ENCODE measurements at places on chromosomes 7 and 10.

DNA sequence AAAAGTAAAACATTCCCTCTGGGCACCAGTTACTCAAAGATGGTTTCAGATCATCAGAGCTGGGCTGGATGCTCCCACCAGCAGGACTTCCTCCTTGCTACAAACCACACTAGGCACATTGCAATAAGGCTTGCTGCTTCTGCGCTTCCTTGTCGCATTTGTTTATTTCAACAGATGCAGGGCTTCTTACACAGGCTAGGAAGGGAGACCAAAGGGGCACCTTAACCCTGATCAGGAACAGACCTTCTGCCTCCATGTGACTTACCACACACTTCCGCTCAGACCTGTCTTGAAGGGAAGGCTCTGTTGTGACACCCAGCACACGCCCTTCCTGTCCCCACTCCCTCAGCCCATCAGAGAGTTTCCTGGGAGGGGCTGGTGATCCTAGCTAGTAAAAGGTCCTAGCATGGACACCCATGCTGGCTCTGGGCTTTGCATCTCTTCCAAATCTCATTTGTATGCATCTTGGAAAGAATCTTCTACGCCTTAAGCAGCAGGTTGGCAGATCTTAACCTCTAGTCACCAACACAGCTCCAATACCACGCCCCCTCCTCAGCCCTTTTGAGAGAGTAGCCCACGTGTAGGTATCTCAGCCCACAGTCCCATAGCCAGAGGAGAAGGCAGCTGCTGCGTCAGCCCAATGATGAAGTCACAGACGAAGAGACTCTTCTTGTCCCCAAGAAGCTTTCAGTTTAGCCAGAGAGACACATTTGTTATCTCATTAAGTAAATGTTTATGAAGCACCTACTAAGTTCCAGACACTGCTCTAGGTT lies 47.1 kb upstream of the SVIL start:
- DNase-seq, result no peak

- no peak for DNase-seq
Observed at GRCh38 chr10:44939691-44940401, 19.8 kb upstream of the RASSF4 start.

- no peak for DNase-seq
Observed at GRCh38 chr7:112162142-112162766, 43.9 kb downstream of the DOCK4 start.

DNA sequence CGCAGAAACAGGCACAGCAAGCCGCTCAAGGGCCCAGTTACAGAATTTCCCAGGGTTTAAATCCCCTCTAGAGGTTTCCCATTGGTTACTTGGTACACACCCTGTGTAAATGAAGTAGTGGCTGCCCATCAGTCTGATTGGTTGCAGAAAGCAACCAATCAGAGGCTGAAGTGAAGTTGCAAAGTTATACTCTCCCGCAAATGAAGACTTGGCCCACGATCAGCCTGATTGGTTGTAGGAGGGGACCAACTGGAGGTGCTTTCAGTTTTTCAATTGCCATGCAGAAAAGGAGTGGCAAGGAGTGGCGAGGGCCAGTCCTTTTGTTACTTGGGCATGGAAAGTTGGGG lies 909.2 kb upstream of the AUTS2 start:
- no peak for DNase-seq

DNA sequence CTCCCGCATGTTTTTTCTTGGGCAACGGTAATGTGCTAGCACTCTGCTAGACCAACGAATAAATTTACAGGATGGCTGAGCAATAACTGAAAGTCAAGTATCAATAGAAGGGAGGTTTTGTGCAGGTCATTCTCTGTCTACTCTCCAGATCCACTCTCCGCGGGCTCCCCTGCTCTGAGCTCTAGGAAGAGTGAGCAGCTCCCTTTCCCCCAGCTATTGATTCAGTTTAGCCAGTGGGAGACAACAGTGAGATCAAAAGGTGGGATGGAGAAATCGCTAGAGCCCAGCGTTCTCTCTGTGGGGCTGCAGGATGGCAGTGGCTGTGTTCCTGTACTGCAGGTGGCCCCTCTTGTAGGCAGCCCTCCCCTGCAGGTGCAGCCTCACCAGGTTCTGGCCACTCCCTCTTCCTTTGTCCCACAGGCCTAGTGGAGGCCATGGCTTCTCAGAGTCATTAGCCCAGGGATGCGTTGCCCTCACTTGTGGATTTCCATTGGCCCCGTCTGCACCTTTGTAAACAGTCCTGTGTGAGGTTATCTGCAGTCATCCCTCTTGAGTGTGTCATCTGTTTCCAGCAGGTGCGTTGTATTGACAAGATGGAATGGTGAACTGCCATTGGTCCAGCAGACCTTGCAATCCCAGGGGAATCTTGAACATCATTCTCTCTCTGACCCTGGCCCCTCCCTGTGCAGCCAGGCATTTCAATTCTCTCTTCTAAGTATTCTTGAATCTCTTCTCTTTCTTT lies 11.1 kb downstream of the MSRB2 start:
- no peak for DNase-seq

GRCh38 chr10:100693821-100694220 lies 51.6 kb upstream of the PAX2 start:
- DNase-seq, result no peak

- DNase-seq, result no peak
Observed at GRCh38 chr7:7662527-7662926, 22.0 kb downstream of the UMAD1 start.

DNA sequence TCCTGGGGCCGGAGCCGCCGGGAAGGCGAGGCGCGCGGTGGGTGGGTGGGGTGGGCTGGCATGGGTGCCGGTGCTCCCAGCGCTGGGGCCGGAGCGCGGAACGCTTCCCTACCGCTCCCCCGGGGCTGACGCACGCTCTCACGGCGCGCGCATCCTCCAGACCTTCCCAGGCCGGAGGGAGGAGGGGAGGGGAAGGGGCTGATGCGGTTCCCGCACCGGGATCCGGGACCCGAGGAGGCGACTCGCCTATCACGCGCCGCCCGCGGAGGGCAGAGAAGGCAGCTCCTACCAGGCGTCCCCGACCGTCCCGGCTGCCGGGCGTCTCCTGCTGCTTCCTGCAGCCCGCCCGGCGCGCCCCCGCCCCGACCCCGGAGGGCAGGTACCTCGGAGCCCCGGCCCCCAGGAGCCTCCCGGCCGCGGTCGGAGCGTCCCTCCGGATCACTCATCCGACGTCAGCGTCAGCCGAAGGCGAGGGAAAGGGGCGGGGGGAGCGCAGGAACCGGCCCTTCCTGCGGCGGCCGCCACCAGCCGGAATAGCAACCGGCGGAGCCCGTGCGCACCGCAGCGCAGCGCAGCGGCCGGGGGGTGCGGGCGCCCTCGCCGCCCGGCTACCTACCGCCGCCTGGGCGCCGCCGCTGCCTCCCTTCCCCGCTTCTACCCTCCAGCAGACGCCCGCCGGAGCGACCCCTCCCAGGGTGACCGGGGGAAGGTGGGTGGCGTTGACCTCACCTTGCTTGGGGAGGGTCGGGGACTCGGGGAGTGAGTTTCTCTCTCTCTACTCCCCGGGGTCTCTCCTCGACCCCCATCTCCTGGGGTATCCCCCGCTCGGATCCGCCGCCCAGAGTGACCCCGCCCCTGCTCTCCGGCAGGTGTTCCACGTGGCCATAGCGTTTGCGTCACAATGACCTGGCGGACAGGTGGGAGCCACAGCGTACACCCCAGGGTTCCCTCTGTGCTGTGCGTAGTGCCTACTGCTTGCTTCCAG lies at the start of gene ICA1:
Gene ICA1, minus strand, starts transcription at position 457 of the 985 bp plus-strand sequence. CDS start 26,241 bp downstream, outside the sequence.
- DNase-seq, result peak; percentile 65

GRCh38 chr7:39300276-39300675 lies 265.9 kb upstream of the YAE1 start:
- no peak for DNase-seq

GRCh38 chr10:82668221-82668895 lies 793.4 kb downstream of the NRG3 start:
- no peak for DNase-seq

GRCh38 chr7:115844857-115845256 lies 185.7 kb downstream of the TFEC start:
- DNase-seq, result no peak

DNA sequence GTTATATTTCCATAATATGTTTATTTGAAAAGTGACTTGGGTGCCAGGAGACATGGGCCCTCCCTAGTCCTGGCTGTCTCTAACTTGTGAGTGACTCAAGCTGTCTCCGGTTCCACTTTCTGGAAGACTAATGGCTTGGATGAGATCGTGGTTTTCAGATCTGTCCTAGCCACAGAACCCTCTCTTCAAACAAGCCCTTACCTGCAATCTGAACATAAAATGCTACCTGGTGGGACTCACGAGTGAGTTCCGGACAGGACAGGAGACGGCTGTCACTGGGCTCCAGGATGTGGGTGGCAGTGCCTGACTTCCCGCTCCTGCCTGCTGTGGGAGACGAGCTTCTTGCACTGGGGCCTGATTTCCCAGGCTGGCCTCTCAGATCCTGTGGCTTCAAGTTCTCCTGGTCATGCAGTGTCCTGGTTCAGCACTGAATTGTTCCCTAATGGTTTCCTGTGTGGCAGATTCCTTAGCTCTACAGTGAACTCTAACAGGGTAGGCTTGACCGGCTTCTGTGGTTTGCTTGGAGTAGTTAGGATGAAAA lies 26.0 kb upstream of the PFKFB3 start:
- DNase-seq, result no peak

DNA sequence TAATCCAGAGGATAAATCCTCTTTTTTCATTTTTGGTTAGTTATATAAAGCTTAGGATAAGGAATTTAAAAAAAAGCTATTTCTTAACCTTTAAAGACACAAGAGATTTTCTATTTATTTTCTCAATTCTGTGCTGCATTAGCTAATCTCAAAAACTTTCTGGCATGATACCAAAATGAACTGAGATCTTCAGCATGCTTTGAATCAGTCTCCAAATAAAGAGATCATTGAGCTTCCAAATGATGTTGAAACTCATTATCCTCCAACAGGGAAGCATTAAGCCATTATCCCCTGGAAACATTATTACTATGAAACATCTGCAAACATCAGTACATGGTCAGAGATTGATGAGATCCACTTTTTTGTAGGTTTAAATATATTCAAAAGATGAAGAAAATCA lies 350.3 kb upstream of the TEX47 start:
- DNase-seq, result peak; percentile 22

DNA sequence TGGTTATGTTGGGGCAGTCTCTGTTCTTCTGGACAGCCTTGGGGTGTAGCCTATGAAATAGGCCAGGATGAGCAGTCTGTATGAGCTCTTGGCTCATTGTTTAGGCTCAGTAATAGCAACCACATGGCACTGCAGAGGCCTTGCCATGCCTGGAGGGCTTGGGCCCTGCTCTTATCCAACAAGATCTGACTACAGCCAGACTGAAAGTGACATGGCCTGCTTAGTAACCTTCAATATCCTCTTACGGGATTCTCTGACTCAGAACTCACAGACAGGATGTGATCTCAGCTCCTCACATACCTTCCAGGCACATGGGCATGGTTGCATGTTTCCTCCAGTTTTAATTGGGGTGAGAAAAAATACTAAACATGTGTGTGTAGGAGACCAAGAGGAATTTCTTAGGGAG lies 289.3 kb downstream of the PTEN start:
- DNase-seq, result no peak

GRCh38 chr10:132654708-132655661 lies 117.4 kb downstream of the INPP5A start:
- no peak for DNase-seq

DNA sequence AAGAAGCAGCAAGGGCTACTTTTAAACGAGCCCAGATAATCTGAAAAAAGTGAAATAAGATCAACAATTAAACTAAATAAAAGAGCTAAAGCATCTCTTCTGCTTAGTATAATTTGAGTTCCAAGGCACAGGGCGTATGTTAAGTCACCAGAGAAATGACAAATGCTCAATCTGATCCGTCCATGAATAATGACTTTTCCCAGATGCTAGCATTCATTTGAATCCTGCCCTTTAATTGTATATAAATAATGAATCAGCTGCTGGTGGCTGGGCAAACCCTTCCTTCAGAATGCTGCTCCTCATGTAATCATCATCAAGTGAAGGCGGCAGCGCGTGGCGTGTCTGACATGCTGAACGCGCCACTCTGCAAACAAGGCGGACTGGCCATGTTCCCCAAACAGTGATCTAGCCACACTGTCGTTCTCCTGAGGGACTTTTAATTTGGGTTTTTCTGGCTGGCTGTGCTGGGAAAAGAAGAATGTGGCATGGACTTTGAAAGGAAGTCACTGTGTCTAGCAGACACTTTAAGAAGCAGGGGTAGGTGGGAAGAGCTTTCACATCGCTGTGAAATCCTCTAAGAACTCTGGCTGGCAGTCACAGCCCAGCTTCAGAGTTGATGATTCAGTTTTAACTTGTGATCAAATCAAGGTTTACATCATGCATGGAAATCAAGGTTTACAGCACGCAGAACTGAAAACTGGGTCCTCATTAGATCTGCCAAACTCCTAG lies 70.7 kb downstream of the BEND7 start:
- DNase-seq, result no peak

GRCh38 chr10:61124756-61125530 lies 181.0 kb upstream of the RHOBTB1 start:
- no peak for DNase-seq

GRCh38 chr10:115604627-115605026 lies 511.5 kb downstream of the ATRNL1 start:
- no peak for DNase-seq
